ENCODE measurements at places on chromosomes 5 and 9.
A peak's percentile ranks its signal among the peaks of the same experiment; 100 is the strongest.

GRCh38 chr5:95549030-95549429 is 5.7 kb downstream of the SKIC3 start:
- DNase-seq: no peak

DNA sequence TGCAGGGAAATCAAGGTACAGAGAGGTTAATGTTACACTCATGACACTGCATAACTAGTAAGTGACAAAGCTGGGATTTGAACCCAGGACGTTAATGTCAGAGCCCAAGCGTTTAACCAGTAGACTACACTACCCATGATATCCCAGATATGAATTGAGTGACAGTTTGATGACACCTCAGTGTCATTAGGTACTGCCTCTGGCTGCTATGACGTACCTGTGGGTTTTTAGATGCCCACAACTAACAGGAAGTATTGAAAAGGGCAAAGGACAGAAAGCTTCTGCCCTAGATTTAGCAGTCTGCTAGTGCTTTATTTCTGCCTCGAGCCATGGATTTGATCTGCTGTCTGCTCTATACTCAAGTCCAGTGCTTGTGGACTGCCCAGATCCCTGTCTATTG is 56.2 kb downstream of the GLRA1 start:
- DNase-seq: no peak

- no peak for DNase-seq
Observed at GRCh38 chr9:137972988-137973470, 95.4 kb downstream of the CACNA1B start.

GRCh38 chr9:15137658-15138356 is 169.2 kb downstream of the TTC39B start:
- no peak for DNase-seq

GRCh38 chr9:114592356-114592755 is 4.8 kb downstream of the ATP6V1G1 start:
- DNase-seq: peak; percentile 57

- no peak for DNase-seq
Observed at GRCh38 chr9:2489838-2490314, 131.7 kb upstream of the VLDLR start.

DNA sequence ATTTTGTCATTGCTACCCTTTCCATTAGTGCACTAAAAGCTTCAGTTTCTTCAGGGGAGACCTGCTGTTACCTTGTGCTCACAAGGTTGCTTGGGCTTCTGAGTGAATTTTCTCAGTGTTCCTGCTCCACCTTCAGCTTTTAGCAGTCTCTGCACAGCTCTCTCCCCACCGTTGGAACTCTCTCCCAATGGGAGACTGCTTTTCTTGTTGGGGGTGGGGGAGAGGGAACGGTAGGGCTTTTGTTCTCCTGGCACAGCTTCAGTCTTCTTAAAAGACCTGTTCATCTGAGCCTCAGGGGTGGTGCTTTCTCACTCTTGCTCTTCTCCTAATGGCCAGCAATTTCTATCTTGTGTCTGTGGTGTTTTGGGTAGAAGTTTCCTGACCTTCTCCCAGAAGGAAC is 915.7 kb downstream of the EFNA5 start:
- no peak for DNase-seq

- no peak for DNase-seq
Observed at GRCh38 chr5:145847499-145848497, 12.7 kb upstream of the PRELID2 start.

DNA sequence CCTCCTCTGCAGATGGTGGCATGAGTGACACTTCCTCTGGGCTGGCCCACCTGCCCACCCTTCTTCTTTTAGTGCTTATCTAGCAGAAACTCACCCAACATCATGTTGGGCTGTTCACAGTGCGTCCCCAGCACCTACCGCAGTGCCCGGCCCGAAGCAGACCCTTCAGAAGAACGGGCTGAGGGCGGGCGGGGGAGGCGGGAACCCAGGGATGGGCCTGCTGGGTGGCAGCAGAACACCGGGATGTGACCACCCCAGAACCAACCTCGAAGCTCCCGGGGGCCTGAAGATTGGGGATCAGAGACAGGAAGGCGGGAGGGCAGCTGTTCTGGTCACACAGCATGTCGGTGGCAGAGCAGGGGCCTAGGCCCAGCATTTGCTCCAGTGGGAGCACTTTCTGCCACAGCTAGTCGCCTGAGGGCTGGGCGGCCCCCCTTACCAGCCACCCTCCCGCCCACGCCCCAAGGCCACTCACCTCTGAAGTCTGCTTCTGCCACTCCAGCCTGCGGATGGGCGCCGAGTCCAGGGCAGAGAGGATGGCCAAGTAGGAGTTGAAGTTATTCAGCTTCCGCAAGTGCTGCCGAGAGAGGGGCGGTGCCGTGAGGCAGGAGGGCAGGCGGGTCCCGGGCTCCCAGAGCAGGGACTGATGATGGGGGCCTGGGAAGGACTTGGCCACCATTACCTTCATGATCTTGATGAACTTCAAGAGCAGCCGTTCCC is 38.7 kb downstream of the PRRT1B start:
- no peak for DNase-seq

DNA sequence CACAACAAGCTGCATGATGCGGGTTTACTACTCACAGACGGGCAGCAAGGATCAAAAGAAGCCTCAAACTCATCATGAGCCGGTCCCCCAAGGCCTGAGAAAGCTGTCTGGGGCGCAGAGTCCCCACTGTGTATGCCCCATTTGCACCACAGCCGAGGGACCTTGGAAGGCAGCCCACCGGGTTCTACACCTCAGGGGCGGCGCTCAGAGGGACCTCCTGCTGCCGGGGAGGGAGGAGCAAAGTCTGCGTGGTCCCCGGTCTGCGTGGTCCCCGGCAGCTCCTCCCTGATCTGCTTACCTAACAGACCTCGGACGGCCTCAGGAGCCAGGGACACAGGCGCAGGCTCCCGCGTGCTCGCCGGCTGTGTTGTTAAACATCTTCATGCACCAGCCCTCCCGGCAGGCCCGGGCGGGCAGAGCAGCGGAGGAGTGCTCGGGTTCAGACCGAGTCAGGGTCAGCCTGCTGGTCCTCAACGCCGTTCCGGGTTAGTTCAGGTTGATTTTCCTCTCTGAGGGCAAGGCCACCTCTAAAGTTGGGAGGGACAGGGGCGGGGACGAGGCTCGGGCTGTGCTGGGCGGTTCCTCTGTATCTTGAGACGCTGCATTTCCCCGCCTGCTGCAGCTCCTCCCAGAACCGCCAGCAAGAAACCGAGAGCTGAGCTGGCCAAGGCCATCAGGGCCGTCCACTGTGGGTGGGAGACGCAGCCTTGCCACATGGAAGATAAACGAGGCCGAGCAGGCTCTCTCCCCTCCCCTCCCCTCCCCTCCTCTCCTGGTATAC is 74.6 kb downstream of the MRPL36 start:
- DNase-seq: no peak

- DNase-seq: no peak
Observed at GRCh38 chr5:6725421-6725820, 12.2 kb downstream of the TENT4A start.

DNA sequence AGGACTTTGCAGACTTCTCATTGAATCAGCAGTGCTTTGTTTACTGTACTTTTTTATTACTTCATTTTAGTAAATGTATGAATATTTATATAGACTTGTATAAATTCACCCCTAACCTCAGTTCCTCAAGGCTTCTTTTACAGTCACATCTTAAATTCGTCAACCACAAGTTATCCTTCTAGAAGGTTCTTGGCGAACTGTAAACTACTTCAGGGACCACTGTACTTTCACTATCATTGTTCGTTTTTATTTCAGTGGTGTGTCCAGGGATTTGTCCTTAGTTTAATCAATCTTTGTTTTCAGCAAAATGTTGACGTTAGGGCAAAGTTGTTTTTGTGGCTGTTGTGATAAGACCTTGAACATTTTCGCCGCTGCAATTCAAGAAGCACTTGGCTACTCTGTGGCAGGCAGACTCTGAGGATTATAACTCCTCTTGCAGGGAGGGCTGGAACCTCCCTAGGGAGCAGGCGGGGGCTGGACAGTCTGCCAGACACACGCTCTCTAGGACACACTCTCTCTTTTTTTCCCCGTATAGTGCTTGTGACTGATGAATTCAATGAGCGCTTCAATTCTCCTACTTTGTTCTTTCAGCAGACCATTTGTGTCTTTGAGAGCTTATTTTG is 252.8 kb downstream of the FBXL7 start:
- no peak for DNase-seq

DNA sequence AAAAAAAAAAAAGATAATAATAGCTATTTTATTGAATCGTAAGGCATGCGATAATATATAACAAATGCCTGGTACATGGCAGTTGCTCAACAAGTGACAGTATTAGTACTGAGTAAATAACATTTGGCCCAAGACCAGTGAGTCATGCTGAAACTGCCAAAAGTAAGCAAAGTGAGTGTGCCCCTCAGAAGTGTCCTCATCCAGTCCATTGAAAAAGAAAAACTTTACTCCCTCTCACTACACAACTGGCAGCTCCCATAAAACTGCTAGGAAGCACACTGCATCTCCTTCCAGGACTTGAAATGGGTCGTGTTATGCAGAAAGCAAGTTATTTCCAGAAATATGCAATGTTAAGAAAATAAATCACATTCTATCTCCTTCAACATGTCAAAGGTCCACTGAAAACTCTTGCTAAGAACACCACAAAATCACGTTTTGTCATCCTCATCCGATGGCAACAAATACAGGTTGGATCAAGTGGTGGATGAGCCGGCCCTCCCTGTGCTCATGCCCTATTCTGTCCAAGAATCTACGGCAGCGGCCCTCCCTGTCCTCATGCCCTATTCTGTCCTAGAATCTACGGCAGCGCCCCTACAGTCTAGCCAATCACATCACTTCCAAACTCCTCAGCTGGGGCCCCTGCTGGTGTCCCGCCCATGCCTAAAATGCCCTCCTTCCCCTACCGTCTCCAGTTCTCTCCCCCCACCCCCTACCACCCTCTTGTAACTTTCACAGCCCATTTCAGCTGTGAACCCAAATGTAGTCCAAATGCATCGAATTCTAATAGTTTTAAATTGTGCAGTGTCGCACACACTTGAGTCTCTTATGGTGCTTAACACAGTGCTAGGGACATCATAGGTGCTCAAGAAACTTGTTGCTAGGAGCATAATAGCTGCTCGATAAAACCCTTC is 12.5 kb downstream of the PTCH1 start:
- no peak for DNase-seq

DNA sequence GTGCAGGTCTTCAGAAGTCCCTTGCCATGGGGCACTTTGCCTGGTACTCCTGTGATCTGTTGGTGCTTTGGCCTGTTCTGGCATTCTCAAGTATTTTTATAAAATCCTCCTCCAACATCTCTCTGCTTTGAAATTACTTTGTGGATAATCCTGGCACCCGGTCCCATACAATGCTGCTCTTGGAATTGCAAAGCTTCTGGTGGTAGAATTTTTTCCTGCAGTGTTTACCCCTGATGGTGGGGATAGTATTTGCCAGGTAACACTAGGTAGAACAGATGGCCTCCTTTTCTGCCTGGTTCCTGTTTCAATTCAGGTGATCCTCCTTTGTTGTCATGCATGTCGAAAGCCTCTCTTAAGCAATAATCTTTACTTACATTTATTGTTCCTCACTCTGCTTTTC is 109.8 kb upstream of the ATP10B start:
- no peak for DNase-seq

DNA sequence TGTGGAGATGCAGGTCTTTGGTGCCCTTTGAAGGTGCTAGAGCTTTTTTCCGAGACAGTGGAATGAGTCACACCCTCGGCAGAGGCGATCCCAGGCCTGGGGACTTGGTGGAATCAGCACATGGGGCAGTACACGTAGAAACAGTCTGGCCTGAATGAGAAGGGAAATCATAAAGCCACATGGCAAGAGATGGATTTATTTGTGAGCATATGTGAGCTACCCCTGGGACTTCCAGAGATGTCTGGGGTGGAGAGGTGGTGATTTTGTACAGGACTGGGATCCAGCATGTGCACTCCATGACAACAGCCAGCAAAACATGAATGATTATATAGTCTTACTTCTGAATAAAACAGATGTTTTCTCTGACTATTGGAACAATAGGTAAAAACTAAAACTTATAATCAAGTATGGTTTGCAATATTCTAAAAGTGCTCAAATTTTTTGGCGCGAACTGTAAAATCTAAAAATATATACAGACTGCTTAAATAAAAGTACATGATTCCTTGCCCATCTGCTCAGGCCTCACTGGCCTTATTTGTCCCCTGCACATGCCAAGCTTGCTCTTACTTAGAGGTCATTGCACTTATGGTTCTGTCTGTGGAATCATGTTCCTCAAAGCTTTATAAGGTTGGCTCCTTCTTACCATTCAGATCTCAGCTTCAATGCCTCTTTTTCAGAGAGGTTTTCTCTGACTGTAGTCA is 54.7 kb upstream of the SMARCA2 start:
- DNase-seq: no peak

DNA sequence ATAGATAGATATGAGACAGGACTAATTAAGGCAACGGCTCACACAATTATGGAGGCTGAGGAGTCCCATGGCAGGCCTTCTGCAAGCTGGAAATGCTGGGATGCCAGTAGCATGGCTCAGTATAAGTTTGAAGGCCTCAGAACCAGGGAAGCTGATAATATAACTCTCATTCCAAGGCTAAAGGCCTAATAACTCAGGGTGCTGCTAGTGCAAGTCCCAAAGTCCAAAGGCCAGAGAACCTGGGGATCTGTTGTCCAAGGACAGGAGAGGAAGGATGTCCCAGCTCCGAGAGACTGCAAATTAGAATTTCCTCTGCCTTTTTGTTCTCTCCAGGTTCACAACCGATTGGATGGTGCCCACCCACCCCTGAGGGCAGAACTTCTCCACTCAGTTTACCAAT is 114.5 kb downstream of the SV2C start:
- no peak for DNase-seq

DNA sequence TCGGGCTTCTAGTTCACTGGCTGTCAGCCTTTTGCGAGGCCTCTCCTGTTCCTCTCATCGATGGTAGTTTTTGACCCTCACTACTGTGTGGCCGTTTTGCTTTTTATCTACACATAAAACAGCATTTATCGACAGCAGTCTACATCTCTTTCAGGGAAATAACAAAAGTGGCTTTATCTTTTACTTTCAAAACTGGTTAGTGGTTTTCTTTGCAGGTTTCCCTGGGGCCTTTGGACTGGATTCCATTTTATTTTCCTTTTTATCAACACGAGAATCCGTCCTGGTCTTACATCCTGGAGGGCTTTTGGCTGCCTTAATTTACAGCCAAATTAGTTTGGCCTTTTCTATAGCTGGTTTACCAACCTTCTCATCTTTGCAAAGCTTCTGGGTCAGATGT is 793 bp upstream of the PKD2L2 start:
- DNase-seq: no peak

- DNase-seq: no peak
Observed at GRCh38 chr9:97997330-97998276, 14.5 kb downstream of the ANP32B start.

DNA sequence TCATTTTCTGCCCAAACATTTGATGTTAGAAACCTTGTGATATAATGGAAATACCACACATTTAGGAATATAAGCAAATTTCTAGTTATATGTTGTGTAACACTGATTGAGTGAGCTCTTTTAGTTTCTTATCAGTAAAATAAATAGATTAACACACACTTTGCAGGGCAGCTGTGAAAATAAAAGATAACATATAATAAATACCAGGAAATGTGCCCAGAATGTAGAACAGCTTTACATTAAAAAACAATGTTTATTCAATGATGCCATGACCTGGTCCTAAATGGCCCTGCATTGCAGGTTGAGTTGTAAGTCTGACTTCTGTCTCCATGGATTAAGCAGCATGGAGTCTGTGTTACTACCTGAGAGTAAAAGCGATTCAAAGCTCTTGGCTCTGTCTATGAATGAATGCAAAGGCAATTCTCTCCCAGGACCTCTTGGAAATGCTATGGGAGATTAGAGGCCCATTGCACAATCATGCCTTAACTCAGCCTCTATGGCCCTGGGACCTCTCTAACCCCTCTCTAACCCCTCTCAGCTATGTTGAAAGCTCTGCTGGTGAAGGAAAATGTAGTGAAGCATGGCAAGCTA is 296.0 kb upstream of the ACTBL2 start:
- DNase-seq: no peak
